ENCODE measurements at places on chromosomes 13 and 19.

- no peak for DNase-seq
Observed at GRCh38 chr19:17497149-17497798, 14.2 kb upstream of the PGLS start.

- DNase-seq = no peak
Observed at GRCh38 chr13:113167575-113167974, 9.1 kb downstream of the PROZ start.

GRCh38 chr13:98054301-98054700 is 88.6 kb upstream of the FARP1 start:
- no peak for DNase-seq

- peak; percentile 84 for DNase-seq
Observed at GRCh38 chr19:46296722-46297461, at the start of gene HIF3A. HIF3A (plus strand) TSS chr19:46297042; CDS start chr19:46297077, 35 bp downstream.

DNA sequence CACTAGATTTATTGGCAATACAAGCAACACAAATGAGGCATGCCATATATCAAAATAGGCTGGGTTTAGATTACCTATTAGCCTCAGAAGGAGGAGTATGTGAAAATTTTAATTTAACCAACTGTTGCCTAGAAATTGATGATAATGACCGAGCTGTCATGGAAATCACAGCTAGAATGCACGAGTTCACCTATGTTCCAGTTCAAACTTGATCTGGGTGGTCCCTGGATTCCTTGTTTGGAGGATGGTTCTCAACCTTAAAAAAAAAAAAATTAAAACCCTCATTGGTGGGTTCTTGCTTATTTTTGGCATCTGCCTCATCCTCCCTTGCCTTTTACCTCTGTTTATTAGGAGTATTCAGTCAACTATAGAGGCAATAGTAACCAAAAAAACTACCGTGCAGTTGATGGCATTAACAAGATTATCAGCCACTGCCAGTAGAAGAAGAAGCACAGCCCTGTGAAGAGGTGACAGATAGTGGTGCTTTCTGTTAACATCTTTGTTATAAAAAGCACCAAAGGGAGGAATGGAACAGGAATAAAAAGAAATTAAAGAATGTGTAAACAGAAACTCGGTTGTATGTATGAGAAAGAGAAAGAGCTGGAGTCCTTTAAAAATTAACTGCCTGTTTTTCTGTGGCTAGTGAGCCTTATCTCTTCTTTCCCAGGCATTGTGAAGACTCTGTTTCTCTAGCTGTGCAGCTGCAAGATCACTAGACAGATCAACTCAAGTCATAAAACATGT is 106.4 kb downstream of the ZNF429 start:
- DNase-seq = no peak
